ENCODE measurements at places on chromosomes 4 and X.

- no peak for DNase-seq
Observed at GRCh38 chrX:14948691-14949090, 75.5 kb downstream of the MOSPD2 start.

GRCh38 chr4:151314479-151314878, 10.9 kb downstream of the SH3D19 start:
- no peak for DNase-seq

- DNase-seq: no peak
Observed at GRCh38 chr4:37160653-37161052, 83.9 kb upstream of the NWD2 start.

GRCh38 chrX:140723121-140723715, 13.7 kb downstream of the LINC00632 start:
- no peak for DNase-seq

- no peak for DNase-seq
Observed at GRCh38 chr4:53960843-53961242, 103.6 kb downstream of the CHIC2 start.

GRCh38 chr4:159045321-159045720, 57.6 kb upstream of the RAPGEF2 start:
- DNase-seq: no peak

- DNase-seq: no peak
Observed at GRCh38 chr4:40170588-40170987, 26.2 kb upstream of the RHOH start.

DNA sequence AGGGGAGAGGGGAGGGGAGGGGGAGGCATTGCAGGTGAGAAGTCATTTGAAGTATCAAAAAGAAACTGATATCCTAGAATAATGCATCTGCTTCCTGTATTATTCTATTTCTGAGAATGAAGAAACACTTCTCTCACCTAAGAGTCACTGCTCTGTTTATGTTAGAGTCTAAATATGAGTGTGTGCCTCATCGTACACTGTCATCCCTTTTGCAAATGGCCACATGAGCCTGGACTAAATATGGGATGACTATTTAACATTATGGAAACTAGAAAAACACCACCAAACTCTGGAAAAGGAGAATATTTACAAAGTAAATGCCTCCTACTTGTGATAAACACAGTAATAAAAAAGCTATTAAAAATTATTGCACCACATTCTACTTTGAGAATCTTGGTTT, 146.4 kb upstream of the NOCT start:
- no peak for DNase-seq

DNA sequence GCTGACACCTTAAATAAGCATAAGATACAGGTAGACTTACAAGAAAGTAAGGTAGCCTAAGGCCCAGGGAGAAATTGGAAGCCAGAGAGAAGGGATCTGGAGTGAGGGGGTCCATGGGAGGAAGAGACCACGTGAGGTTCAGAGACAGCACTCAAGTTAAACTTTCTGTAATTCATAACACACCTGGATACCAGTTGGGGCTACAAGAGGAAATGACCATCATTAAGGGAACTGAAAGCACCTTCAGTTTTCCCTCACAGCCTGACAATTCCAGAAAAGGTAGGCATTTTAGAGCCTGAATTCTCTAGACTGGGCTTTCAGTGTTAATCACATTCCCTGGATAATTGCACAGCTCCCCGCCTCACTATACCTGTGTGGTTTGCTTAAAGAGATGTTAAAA, 355.5 kb downstream of the FBXW7 start:
- no peak for DNase-seq

DNA sequence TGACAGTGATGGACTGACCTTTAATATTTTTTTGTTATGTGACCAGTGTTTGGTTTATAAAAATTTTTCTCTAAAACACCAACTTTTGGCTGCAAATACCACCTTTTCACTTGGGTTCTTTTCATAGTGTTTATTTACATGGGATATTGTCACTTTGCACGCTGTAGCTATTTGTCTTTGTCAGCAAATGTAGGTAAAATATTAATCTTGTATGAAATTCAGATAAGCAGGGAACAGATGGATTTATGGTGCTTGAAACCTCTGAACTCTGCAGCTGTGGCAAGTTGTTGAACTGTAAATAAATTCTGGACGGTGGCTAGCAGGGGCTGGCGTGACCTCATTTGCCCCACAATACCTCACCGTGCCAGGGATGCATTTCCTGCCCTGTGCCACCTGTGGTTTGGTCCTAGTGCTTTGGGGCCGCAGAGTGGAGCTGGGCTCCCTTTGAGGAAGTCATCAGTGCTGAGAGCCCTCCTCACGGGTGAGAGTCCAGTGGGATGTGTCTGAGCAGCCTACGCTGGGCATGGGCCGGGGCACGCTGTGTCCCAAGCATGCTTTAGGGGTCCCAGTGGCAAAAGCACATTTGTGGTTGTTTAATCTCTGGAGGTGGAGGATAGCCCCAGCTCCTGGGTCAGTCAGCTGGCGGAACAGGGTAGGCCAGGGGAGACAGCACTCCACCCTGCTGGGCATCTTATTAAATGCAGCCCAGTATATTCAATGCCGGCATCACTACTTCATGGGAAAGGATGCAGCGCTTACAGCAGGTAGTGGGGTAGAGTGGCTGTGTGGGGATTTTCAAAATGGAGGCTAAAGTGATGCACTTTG, 108.6 kb downstream of the TBL1X start:
- no peak for DNase-seq

- DNase-seq: no peak
Observed at GRCh38 chr4:142549726-142550463, 296.2 kb downstream of the INPP4B start.

DNA sequence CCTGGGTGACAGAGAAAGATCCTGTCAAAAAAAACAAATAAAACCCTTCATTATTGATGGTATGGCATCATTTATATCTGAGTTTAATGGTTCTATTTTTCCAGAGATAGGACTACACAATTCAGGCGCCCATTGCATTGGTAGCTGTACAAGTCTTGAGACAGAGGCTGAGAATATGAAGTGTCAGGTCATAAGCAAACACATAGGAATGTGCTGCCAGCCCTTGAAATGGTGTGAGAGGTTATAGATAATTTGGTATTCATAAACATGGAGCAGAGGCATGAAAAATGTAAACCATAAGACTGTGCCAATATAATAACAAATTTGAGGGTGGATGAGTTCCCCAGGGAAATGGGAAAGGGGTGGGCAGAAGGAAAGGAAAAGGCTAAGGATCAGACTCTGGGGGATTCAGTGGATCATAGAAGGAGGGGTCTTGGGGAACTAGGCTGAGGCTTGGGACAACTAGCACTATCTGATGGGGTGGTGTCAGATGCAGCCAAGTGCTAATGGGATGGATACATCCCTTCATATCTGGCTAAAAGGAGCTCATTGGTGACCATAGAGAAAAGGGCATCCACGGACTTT, 50.8 kb downstream of the MAOA start:
- DNase-seq: no peak

DNA sequence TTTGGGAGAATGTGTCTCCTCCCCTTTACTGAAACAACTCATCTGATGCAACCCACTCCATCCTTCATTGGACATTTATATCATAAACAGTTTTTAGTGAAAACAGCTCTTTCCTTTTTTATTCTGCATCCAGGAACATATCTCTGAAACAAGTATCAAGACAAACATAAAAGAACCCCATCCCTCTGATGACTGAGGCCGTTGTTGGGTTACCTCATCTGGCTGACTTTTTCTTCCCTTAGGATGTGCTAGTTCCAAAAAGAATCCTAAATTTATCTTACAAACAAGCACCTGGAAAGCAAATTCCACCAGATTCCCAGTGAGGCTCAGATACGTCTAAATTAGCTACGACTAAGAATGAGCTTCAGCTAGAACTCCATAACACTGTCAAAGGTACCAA, 483.7 kb upstream of the INTU start:
- DNase-seq: no peak

DNA sequence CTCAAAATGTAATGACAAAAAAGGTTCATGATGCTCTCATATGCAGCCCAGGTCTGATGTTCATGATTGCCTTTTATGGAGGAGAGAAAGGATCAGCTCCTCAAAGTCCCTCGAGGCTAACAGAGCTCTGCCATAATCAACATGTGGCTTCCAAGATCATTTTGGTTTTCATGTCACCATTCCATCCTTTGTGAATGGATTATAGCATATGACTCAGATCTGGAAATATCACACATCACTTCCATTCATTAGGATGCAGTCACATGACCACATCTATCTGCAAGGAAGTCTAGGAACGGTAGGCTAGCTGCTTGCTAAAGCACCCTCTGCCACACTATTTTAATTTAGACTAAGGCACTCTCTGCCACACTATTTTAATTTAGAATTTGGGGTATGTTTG, 77.6 kb downstream of the COX18 start:
- DNase-seq: no peak

- no peak for DNase-seq
Observed at GRCh38 chr4:114323841-114324240, 274.8 kb upstream of the UGT8 start.

DNA sequence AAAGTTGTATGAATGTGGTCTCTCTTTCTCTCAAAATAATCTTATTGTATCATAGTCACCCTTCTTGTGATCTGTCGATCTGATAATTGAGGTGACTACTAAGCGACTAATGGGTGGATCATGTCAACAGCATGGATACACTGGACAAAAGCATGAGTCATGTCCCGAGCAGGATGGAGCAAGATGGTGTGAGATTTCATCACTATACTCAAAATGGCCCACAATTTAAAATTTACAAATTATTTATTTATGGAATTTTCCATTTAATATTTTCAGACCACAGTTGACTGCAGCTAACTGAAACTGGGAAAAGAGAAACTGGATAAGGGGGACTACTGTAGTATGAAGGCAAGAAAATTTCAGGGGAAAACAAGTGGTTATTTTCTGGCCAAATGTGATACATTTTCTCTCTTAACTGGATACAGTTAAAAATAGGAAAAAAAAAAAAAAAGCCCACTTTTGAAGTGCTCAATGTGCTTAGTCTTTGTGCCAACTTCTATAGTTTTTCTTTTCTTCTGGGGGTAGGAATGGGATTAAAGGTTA, 25.3 kb downstream of the FAM241A start:
- DNase-seq: no peak

- no peak for DNase-seq
Observed at GRCh38 chrX:148146121-148146520, 165.0 kb downstream of the FMR1NB start.

- DNase-seq: no peak
Observed at GRCh38 chr4:105453550-105454205, 20.2 kb downstream of the PPA2 start.

- DNase-seq: no peak
Observed at GRCh38 chr4:13539619-13540445, 4.5 kb downstream of the NKX3-2 start.

- DNase-seq: no peak
Observed at GRCh38 chr4:53771326-53771725, 180.0 kb upstream of the LNX1 start.

- no peak for DNase-seq
Observed at GRCh38 chrX:37640142-37640541, 45.4 kb upstream of the XK start.

DNA sequence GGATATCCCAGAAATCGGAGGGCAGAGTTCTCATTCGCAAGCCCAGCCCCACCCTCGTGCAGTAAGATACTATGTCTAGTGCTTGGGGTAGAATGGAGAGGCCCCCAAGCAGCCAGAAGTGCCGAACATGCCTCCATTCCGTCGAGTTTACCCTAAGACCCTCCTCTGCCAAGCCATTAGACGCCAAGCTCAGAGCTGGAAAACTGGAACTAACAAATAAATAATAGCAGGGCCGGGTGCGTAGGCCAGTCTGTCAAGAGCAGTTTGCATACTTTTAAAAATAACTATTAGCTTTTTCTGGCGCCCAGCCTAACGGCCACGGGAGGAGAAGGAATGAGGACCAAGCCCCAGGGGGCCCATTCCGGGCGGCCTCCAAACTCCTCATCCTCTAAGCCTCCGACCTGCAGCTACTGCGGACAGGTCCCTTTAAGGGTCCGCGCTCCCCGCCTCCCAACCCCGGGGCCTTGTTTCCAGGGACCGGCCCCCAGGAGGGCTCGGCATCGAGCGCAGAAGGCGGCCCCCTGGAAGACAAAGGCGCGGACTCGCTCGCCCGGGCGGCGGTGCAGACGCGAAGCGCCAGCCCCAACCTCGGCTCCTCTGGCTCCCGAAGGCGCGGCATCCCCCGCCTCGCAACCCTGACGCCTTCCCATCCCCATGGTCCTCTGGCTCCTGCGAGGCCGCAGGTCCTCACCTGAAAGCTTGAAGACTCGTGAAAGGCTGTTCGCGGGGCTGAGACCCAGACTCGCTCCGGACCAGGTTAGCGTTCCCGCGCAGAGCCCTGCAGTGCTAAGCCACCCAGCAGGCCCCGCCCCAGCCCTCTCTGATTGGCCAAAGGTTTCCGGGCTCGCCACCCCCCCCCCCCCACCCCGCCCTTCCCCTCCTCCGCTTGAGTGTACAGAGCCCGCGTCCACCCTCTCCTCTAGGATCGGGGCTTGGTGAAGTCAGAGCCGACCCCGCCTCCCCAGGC, at the start of gene TMSB15A:
Gene TMSB15A, minus strand, starts transcription at position 765 of the 967 bp plus-strand sequence.
- peak; percentile 51 for DNase-seq

DNA sequence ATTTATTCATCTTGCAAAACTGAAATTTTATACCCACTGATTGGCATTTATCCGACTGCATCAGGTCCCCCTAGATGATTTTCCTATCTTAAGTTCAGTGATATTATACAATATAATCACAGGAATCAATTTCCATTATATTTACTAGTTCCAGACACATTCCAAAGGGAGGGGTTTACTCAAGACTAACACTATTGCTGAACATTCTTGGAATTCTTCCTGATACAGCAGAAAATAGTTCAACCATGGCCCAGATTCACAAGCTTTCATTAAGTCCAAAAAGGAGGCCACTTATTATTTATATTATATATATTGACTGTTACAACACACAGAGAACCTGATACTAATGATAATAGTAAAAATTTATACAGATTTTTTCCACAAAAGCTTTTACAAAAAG, 2353.6 kb downstream of the PCDH7 start:
- DNase-seq: no peak

GRCh38 chrX:22059775-22060174, 27.6 kb downstream of the PHEX start:
- DNase-seq: no peak

- no peak for DNase-seq
Observed at GRCh38 chr4:8248091-8248490, 21.5 kb upstream of the HTRA3 start.

- DNase-seq: no peak
Observed at GRCh38 chr4:95758001-95758400, 81.9 kb upstream of the PDHA2 start.

GRCh38 chrX:16347968-16348670, 180.8 kb downstream of the MAGEB17 start:
- no peak for DNase-seq

DNA sequence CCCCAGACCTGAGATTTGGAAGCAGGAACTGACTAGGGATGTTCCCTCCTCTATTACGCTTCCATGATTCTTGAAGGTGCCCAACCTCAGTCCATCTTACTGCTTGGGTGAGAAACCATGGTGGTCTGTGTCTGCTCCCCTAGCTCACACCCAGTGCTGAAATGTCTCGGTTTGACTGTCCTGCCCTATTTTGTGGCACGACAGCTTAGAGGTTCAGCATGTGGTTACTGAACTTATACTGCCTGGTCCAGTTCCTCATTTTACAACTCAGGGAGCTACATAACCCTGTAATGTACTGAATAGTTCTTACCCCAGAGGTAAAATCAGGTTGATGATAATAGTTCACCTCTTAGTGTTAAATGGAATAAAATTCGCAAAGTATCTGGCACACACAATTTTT, 203.1 kb downstream of the RBM46 start:
- DNase-seq: no peak

- no peak for DNase-seq
Observed at GRCh38 chrX:100939333-100939732, 10.6 kb upstream of the XKRX start.

GRCh38 chr4:81197864-81198524, 17.0 kb downstream of the PRKG2 start:
- DNase-seq: no peak

Measured in activated CD8-positive, alpha-beta T cell treated with anti-CD3 and anti-CD28 coated beads, Interleukin-2, amount 10 ng/mL, durations not matched to agents 7 days and 5 days (primary cell).